GM12865 (cell line): ENCODE measurements at places on chromosomes 2 and 18.

GRCh38 chr2:237491515-237492118 lies 4.6 kb downstream of the MLPH start:
- no peak for DNase-seq

DNA sequence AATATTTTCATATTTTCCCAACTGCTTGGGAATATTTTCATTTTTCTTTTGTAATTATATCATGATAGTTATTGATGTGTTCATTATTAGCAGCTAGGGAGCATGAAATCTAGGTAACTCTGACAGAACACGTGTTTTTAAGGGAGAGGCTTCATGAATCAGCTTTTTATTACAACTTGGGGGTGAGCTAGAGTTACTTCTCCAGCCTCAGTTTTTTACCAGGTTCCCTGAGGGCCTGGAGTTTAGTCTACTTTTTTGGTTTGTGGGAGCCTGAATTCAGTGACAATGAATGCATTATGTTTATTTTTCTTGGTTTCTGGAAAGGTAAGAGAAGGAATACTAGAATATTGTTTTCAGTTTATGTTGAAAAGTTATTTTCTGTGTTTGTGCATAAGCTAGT lies 18.0 kb downstream of the NAB1 start:
- no peak for DNase-seq

DNA sequence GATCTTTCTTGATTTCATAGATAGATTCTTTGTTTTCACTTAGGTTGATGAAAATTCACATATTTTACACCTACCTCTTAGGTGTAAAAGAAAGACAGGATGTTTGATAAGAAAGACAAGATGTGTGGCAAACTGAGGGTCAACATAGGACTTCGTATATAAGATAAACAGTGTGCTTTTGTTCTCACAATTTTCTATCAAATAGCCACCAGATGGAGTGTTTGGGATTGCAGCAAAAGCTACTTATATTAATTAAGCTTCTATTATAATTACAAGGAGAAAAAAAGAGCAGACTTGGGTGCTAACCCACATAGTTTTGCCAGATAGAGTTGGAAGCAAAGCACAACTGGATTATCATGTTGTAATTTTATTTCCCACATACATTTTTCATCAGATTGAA lies 232.9 kb downstream of the CDH7 start:
- DNase-seq = no peak

DNA sequence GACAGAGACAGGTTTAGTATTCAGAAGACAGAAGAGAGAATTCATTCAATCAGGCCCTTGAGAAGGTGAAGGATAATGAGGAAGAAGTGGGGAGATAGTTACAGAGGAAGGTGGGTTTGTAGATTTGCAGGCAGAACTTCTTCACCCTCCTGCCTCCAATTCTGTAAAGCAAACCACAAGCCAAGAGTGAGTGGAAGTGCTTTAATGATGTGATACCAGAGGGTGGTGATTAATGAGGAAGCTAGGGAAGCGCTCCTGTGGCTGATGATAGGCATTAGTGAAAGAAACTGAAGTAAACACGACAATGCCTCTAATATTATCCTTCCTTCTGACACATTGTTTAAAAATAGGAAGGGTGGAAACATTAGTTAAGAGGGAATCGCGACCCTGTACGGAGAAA lies 78.2 kb downstream of the CAPN13 start:
- DNase-seq = no peak

- DNase-seq = peak; percentile 47
Observed at GRCh38 chr2:1769703-1770422, 25.5 kb upstream of the PXDN start.

- no peak for DNase-seq
Observed at GRCh38 chr2:217285926-217286325, 426.1 kb upstream of the TNP1 start.

GRCh38 chr2:119177171-119177837 lies 18.8 kb upstream of the C1QL2 start:
- DNase-seq = no peak

- DNase-seq = peak; percentile 96
Observed at GRCh38 chr2:227324995-227325838, at the start of gene MFF. Gene MFF (plus strand): TSS chr2:227325251. CDS start chr2:227330666, 5,415 bp downstream.

DNA sequence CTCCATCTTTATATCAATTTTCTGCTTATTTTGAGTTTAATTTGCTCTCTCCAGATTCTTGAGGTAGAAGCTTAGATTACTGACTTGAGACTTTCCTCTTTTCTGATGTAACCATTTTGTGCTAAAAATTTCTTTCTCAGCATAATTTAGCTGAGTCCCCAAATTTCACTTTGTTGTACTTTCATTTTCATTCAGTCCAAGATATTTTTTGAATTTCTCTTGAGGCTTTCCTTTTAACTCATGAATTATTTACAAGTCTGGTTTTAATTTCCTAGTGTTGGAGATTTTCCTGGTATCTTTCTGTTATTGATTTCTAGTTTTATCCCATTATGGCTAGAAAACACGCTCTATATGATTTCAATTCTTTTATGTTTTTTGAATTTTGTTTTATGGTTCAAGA lies 144.7 kb upstream of the PGAP1 start:
- DNase-seq = no peak

GRCh38 chr2:165778187-165778556 lies 15.9 kb downstream of the GALNT3 start:
- no peak for DNase-seq

GRCh38 chr18:79568543-79569205 lies 110.9 kb upstream of the CTDP1 start:
- no peak for DNase-seq

- no peak for DNase-seq
Observed at GRCh38 chr2:206611191-206611590, 31.1 kb upstream of the FAM237A start.

GRCh38 chr2:216155954-216156353 lies 46.8 kb downstream of the XRCC5 start:
- no peak for DNase-seq

- no peak for DNase-seq
Observed at GRCh38 chr18:62977512-62977911, 262.2 kb downstream of the PHLPP1 start.

DNA sequence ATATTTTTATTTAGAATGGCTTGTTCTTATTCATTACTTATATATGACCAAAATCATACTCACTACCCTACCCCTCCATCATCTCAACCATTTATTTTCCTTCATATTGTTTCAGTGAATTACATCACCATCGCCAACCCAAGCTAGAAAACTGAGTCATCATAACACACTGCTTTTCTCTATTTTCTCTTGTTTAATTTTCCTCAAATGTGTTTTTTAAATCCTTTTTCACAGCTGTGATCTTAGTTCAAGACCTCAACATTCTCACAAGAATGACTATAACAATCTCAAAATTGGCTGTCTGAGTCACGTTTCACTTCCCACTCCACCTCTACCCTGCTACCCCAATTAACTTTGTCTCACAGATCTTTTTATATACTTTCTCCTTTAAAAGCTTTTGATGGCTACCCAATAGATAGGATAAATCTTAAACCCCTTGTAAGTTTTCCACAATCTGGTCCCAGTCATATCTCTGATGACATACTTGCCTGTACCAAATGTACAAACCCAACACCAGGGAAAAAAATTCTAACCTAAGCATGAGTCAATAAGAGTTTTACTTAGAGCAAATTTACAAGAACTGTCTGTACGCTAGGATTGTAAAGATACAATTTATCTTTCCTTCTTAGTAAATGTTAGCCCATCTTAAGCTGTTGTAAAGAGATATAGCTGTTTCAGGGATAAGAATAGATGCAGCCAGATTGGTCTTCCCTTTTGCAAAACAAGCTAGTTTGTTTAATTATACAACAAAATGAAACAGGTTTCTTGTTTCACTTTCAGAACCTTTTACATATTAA lies 635.1 kb upstream of the SLC39A10 start:
- DNase-seq = peak; percentile 36

DNA sequence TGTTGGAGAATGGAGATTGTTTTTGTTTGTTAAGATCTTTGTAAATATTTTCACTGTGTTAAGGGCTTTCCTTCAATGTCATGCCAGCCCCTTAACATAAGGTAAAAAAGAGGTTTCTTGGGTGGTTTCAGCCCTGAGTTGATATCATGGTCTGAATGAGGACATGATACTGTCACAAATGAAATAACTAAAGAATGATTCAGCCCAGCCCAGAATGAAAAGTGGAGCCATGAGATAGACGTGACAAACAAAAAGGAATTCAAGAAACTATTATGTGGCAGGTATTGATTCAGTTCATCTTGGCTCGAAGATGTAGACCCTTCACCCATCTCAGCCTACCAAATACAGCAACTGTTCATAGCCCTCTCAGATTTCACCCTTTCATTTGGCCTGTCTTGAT lies 88.6 kb upstream of the TTN start:
- no peak for DNase-seq

DNA sequence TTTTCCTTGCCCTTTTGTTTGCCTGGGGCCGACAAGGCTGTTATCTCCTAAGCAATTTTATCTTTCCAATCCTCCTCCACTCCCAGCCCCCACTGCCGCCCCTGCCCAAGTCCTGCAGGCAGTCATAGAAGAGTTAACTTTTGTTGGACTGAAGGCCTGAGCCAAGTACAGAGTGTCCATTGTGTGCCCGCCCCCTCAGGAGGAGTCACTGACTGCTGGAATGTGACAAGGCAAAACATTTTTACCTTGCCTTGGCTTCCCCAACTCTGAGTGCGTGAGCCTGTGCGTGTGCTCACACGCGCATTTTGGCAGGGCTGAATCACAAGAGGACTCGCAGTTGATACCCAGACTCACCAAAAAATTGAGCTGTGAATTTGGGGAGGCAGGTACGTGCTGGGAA lies 16.2 kb downstream of the SETBP1 start:
- DNase-seq = no peak

DNA sequence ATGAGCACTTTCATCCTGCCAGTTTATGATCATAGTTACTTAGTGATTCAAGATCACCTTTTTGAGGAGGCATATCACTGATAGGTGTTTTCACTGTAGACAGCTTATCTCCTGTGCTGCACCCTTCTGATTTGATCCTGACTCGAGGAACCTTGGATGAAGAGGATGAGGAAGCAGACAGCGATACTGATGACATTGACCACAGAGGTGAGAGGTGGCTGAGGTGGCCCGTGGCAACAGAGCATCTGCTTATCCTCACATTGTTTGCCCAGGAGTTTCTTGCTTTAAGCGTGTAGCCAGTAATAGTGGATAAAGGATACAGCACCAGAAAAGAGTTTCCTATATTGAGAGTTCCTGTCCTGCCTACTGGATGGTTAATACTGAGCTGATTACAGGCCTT lies 15.7 kb downstream of the SUPT7L start:
- DNase-seq = no peak

GRCh38 chr2:54468673-54469072 lies 12.5 kb downstream of the SPTBN1 start:
- no peak for DNase-seq

DNA sequence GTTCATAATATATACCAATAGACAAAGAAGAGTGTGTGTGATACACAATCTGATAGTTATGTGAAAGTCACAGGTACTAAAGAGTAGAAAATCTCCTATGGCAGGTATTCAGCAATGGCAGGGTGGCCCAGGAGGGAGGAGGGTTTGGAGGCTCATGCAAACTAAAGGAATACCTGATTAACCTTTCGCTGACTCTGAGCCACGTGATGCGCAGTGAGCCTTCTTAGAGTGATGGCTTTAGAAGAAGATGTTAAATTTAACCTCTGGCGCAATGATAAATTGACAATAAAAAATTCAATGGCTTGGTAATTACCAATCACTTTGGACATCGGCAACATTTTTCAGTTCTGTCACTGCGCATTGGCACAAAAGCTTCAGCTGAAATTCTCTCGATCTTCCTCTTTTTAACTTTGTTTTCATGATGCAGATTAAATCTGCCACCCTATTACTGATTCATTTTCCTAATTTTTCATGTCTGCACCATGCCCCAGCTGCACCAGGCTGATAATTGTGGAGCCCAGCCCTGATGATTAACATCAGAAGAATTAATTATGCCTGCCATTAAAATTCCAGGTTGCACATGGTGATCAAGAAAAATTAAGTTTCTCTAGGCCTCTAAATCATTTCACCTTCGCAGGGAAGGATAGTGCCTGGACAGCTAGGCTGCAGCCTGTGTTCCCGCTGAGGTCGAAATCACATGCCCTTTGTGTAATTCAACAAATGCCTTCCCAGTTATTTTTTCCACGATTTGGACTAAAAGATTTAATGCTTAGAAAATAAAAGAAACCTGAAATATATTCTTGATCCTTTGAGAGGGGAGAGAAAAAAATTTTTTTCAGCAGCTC lies 250.6 kb upstream of the HNRNPA3 start:
- no peak for DNase-seq

GRCh38 chr2:220036431-220036830 lies 409.0 kb downstream of the SLC4A3 start:
- DNase-seq = no peak

DNA sequence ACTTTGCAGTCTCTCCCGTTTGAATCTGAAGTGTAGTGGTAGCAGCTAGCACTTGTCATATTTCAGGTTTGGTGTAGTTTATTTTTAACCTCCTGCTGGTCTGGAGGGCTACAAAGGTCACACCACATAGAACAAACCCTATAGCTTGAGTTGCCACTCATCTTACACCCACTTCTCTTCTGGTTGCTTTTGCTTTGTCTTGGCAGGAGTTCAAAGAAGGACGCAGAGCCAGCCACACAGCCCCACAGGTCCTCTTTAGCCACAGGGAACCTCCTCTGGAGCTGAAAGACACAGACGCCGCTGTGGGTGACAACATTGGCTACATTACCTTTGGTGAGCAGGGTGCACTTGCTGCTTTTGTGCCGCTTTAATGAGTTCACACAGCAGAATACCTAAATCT lies 15.6 kb upstream of the GPBAR1 start:
- no peak for DNase-seq

- no peak for DNase-seq
Observed at GRCh38 chr18:62682371-62682770, 33.0 kb upstream of the PHLPP1 start.
